NCI-H1930 (cell line): ENCODE measurements at places on chromosomes 7 and 10.
A peak's percentile ranks its signal among the peaks of the same experiment; 100 is the strongest.

DNA sequence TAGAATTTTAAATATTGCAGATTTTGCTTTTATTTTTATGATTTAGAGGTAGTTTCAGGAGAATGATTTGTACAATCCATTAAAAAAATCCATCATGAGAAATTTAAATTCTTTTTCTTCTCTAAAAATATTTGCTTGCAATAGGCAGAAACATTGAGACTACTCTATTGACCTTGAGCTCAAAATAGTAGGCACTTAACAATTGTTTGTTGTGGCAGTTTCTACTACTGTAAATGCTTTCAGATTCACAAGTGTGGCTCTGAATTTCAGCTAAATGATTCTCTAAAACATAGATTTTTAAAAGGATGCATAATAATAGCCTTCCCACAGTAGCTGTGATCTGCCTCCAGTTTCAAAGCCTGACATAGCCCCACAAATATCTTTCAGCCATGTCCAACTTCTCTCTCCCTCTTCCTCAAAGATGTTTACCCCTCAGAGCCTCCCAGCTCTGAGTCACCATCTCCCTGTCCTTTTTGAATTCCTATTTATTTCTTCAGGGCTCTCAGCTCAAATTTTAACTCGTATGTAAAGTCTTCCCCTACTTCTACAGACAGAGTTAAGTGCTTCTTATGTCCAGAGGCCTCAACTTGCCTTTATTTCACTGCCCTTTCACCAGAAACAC lies 160.5 kb downstream of the AOAH start:
- DNase-seq: no peak

GRCh38 chr10:95172851-95173250 lies 21.2 kb upstream of the ACSM6 start:
- no peak for DNase-seq

DNA sequence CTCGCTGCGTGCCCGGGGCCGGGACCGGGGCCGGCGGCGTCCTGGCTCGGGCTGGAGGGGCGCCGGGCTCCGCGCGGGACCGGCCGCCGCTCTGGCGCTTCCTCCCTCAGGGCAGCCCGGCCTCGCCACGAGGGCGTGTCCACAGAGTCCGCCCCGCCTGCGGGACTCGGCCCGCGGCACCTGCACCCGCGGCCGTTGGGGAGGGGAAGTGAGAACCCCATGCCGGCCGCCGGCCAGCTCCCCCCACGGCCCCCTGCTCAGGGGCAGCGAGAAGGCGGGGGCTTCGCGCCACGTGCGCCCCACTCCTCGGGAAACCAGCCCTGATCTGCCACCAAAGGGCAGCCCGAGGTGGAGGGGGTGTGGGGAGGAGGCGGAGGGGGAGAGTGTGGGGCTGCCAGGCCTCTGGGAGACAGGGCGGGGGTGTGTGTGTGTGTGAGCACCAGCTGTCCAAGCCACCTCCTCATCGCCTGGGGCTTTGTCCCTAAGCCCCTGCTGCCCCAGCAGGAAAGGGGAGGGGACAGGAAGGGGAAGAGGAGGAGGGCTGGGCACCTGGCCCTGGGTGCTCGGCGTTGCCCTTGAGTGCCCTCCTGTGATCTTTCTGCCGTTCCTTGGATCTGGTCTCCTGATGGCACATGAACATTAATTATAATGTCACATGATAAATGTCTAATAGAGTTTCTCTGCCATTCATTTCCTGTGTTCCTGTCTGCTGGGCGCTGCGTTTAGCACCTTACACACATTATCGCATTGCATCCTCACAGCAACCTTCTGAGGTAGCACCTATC lies at the start of gene PIK3AP1:
TSS of gene PIK3AP1 (minus strand) at position 93 of the 785 bp plus-strand sequence. CDS start 120 bp downstream, outside the sequence.
- DNase-seq: peak; percentile 9

GRCh38 chr7:17298840-17299482 lies 509 bp downstream of the AHR start:
- DNase-seq: no peak

- no peak for DNase-seq
Observed at GRCh38 chr10:70503776-70504175, 25.2 kb downstream of the PALD1 start.

GRCh38 chr10:34689053-34689452 lies 126.0 kb downstream of the PARD3 start:
- no peak for DNase-seq

- DNase-seq: no peak
Observed at GRCh38 chr7:134678115-134678514, 31.5 kb downstream of the BPGM start.

DNA sequence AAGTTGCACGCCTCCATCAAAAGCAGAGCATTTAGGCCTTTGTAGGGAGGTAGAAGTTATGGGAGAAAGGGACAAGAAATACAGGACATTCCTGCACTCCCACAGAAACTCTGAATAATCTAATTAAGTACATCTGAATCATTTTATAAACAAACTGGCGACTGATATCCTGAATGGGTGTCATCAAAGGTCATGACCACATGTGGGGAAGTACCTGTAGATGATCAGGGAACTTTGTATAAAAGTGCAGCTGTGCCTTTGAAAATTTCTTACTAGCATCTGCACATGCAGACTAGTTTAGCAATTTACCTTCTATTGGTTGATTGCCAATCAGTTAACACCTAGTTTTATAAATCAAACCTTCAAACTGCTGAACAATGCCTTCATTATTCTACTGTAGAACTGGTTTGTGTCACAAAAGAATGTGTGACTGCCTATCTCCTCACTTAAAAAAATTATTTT lies 17.1 kb downstream of the STEAP4 start:
- no peak for DNase-seq

DNA sequence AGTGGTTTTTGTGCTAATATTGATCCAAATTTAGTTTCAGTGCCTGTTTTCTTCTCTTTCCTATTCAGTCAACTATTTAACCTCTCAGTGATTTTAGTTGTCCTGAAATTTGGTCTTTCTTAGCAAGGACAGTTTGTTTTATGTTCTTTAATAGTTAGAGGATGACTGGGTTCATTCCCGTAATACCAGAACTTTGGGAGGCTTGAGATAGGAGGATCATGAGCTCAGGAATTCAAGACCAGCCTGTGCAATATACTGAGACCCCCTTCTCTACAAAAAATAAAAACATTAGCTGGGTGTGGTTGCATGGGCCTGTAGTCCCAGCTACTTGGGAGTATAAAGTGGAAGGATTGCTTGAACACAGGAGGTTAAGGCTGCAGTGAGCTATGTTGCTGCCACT lies 148.3 kb downstream of the EXOC4 start:
- DNase-seq: no peak

- DNase-seq: no peak
Observed at GRCh38 chr7:97133159-97133558, 15.7 kb downstream of the SDHAF3 start.

DNA sequence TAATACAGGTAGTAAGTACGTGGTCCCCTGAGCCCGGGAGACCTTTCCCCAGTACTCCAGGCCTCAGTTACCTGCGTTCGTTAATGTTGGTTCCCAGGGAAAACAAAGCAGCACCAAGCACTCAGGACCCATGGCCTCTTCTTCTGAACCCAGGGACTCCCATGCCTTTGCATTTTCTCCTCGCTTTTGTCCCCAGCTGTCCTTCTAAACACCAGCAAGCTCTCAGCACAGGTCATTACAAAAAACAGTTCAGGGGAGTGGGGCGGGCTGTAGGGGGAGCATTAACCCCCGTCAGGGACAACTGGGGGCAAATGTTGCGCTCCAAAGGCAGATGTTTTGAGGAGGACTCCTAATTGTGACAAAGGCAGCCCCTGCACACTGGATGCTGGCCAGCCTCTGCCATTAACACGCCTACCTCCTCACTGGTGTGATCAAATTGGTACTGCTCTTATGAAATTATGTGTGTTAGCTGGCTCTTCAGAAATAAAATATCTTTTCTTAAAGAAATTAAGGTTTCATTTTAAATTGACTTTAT lies 80.5 kb upstream of the LRGUK start:
- no peak for DNase-seq

GRCh38 chr10:44281089-44281613 lies 103.7 kb downstream of the CXCL12 start:
- DNase-seq: no peak

- no peak for DNase-seq
Observed at GRCh38 chr7:2326951-2327350, 12.7 kb upstream of the SNX8 start.

DNA sequence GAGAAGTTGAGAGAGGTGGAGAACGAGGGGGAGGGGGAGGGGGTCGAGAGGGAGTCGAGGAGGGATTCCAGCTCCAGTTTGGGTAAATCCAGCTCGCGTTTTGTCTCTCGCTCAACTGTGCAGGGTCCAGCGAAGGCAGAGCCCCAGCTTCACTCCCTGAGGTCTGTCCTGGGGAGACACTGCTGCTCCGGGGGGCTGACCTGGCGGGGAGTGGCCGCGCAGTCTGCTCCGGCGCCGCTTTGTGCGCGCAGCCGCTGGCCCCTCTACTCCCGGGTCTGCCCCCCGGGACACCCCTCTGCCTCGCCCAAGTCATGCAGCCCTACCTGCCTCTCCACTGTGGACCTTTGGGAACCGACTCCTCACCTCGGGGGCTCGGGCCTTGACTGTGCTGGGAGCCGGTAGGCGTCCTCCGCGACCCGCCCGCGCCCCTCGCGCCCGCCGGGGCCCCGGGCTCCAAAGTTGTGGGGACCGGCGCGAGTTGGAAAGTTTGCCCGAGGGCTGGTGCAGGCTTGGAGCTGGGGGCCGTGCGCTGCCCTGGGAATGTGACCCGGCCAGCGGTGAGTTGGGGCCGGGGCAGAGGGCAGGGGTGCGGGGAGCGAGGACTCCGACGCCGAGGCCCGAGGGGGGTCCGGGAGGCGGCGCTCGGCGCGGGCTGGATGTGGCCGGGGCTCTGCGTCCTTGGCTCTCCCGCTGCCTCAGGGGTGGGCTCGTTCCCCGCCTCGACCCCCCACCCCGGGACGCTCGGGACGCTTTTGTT lies at the start of gene TET1:
TSS of gene TET1 (plus strand) at position 152 of the 757 bp plus-strand sequence. CDS start 12,002 bp downstream, outside the sequence.
- DNase-seq: peak; percentile 3

DNA sequence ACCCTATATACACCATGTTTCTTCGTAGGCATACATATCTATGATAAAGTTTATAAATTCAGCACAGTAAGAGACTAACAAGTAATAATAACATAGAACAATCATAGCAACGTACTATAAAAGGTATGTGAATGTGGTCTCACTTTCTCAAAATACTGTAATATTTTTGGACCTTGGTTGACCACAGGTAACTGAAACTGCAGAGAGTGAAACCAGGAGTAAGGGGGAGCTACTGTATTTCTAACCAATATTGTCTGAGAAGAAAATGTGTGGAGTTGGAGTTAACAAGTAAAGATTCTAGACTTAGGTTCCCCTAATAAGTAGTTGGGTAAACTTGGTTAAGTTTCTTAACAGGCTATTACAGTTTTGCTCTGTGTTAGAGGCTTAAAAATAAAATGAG lies 72.1 kb downstream of the GNAI1 start:
- no peak for DNase-seq

DNA sequence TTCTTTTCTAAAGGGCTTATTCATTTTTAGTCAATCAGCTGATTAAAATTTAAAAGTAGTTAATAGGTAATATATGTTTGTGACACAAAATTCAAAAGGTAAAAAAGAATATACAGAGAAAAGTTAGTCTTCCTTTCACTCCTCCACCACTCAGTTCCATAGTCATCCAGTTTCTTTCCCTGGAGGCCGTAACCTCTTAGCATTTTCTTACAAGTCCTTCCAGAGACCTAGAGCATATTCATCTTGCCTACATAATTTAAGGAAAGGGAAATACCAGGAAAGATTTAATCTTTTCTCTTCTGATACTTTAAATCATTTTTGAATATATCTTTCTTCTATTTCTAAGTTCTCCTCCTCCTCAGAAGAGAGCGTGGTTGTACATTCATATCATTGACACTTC lies 10.1 kb downstream of the GBF1 start:
- DNase-seq: no peak

- no peak for DNase-seq
Observed at GRCh38 chr7:47480576-47481538, 101.1 kb downstream of the TNS3 start.

- DNase-seq: no peak
Observed at GRCh38 chr10:44923611-44924010, 12.5 kb downstream of the TMEM72 start.
